ENCODE measurements at places on chromosomes 1 and 21.

DNA sequence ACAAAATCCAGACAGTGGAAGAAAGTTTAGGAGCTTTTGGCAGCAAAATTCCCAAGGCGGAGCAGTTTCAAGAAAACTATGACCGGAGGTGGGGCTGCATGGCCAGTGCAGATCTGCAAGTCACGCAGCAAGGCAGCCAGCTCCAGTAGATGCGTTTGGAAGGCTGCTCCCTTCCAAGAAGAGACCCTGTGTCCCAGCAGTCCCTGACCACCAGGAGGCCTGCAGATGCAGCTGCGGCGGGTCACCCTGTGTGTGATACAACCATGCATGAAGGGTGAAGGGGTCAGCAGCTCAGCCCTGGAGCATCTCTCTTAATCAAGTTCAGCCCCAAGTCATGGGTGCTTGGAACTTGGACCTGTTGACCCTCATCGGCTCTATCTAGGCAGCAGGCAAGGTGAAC lies 29.3 kb downstream of the GPR157 start:
- DNase-seq: no peak

GRCh38 chr1:76142771-76143540 lies 68.4 kb downstream of the ST6GALNAC3 start:
- no peak for DNase-seq

DNA sequence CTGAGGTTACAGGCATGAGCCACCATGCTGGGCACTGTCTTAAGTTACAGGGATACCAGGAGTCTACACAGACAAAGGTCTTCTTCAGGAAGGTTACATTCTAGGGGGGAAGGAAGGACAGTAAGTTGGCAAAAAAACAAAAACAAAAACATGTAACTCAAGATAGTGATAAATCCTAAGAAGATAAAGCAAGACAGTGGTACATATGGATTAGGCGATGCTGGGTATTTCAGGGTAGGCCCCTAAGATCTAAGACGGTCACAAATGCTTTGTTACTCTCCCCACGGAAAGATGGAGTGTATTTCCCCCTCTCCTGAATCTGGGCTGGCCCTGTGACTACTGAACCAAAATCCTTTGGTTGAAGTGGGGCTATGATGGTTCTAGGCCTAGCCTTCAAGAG lies 8.2 kb downstream of the CLCC1 start:
- no peak for DNase-seq

GRCh38 chr1:6212193-6212959 lies 6.5 kb downstream of the RNF207 start:
- no peak for DNase-seq

- no peak for DNase-seq
Observed at GRCh38 chr1:207181847-207182246, 77.8 kb downstream of the C4BPA start.

GRCh38 chr1:24903011-24903461 lies 27.0 kb downstream of the RUNX3 start:
- DNase-seq: peak; percentile 69

All from chondrocyte (in vitro differentiated cells).